ENCODE measurements at places on chromosomes 13 and 19.

GRCh38 chr13:64782466-64782865 lies 2447.7 kb downstream of the PCDH9 start:
- no peak for DNase-seq

GRCh38 chr13:113862191-113862930 lies 1.5 kb downstream of the GAS6 start:
- no peak for DNase-seq

- DNase-seq, result peak; percentile 70
Observed at GRCh38 chr19:1265615-1266128, 3.5 kb upstream of the CIRBP start.

DNA sequence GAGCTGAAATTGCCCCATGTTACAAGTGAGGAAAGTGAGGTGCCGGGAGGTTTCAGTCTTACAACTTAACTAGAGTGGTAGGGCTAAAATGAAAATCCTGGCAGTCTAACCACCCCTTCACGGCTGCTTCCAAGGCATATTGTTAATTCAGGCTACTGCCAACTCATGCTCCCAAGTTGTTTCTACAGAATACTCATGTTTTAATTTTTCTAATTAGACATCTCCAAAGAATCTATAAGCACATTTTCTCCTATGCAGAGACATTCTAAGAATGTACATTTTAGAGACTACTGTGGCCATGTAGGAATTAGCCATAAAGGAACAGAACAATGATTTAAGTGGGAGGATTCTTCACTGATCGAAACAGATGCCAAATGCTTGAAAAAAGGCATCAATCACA lies 7.0 kb upstream of the TSC22D1 start:
- DNase-seq, result no peak

DNA sequence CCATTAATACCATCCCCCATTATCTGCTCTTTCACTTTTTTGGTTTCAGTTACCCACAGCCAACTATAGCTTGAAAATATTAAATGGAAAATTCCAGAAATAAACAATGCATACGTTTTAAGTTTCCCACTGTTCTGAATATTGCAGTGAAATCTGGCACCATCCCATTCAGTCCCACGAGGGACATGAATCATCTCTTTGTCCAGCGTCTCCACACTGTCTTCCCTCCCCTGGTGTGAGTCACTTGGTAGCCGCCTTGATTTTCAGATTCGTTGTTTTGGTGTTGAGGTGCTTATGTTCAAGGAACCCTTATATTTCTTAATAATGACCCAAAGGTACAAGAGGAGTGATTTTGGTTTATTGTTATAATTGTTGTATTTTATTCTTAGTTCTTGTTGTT lies 246.1 kb downstream of the DCT start:
- DNase-seq, result no peak

- DNase-seq, result no peak
Observed at GRCh38 chr19:19487077-19487949, 28.0 kb downstream of the TSSK6 start.

DNA sequence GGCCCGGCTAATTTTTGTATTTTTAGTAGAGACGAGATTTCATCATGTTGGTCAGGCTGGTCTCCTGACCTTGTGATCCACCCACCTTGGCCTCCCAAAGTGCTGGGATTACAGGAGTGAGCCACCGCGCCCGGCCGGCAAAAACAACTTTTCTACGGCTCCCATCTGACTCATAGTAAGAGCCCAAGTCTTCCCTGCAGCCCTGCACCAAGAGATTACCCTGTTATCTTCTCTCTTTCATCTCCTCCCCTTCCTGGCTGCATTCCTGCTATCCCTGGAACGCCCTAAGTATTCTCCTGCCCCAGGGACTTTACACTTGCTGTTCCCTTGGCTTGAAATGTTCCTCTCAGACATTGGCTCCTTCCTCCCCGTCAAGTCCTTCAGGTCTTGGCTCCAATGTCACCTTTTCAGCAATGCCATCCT lies 6.6 kb downstream of the AP2S1 start:
- DNase-seq, result no peak

DNA sequence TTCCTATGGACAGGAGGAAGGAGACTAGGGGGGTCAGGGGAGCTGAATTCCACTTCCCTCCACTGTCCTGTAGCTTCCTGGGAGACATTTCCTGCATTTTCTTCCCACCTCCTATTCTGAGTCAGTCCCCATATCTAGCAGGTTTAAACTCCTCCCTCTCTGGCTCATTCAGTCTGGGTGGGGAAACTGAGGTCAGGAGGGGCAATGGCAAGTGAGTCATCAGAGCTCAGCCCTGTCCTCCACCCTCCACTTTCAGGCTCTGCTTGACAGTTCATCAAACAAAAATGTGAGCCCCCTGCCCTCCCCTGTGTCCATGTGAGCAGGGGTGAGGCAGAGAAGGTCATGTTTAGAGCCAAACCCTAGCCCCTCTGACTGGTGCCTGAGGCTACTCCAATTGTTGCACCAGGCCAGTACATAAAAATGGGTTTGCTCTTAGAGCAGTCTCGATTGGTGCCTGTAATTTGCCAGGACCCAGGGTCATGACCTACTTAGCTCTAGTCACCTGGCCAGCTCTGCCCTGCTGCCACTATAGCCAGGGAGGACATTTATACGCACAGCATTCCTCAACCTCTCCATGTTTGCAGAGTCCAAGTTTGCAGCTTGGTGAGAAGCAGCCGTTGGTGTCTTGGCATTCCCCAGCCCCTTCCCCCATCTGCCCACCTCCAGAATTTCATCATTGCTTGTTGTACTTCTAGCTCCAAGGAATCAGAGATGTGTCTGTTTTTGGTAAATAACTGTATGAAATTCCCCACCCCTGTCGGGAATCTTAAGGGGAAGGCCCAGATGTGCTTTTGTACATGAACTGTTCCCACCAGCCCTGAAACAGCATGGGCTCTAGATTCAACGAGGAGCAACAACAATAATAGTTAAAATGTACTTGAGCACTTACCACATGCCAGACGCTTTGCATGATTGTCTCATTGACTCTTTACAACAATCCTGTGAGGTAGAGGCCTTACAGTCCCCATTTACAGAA lies 20.7 kb downstream of the SAMD4B start:
- DNase-seq, result no peak

GRCh38 chr19:10553943-10554381 lies 10.3 kb downstream of the ATG4D start:
- DNase-seq, result peak; percentile 71

GRCh38 chr13:83622422-83622784 lies 259.9 kb downstream of the SLITRK1 start:
- no peak for DNase-seq

DNA sequence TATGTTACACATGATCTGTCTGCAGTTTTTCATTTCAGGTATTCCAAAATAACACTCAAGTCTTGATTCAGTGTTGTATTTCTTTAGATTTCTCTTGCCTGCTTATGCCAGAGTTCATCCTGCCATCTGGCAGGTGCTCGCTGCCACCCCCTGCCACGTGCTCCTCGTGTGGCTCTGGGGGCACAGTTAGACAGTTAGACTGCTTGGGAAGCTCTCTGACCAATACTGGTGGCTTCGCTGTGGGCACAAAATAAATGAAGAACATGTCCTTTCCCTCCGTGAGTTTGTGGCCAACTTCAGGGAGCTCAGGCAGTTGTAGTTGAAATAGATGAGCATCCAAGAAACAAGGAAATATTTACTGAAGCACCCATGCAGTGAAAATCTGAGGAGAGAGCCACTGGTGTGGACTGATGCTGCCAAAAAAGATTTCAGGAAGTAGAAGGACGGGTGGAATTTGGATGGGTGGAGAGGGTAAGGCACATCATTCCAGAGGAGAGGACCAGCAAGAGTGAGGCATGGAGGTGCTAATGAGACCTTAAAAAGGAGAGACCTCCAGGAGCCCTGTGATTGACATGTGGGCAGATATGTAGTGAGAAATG lies 37.5 kb upstream of the GPR183 start:
- DNase-seq, result no peak

- peak; percentile 93 for DNase-seq
Observed at GRCh38 chr19:48362716-48363499, 832 bp downstream of the TMEM143 start.

GRCh38 chr13:39776439-39776838 lies 121.0 kb downstream of the COG6 start:
- no peak for DNase-seq

DNA sequence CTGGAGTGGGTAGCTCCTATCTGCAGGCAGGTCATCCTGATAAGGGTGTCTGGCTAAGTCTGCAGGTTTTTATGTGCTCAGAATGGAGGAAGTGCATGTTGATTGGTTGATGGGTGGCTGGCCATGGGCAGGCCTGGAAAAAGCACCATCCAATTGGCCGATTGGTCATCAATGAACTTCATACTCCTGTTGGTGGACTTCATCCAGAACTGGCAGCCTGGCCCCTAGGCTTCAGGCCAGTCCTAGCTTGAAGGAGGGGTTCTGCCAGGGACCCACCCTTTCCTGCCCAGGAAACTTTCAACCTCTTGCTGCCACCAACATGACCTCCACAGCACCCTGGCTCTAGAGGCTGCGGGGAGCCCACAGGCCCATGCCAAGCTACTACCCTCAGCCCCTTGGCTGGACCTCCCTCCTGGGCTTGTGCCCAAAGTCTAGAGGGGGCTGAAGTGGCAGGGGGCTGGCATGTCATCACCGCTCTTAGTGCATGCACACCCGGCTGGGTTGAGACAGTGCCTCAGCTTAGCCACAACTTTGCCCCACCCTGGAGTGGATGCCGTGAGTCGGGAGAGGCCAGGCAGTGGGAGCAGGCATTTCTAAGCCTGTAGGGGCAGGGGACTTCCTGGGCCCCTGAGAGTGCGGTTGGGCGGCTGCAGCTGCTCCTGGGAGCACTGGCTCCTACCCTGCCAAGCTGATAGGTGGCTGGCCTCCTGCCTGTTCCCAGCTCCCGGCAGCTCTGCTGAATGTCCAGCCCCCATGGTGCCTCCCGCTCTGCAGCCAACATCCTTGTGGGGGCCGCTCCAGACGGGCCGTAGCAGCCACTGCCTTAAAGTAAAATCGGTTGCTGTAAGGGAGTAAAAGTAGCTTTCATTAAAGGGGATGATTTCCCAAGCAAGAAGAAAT lies 13.2 kb downstream of the DNAJC15 start:
- DNase-seq, result no peak

DNA sequence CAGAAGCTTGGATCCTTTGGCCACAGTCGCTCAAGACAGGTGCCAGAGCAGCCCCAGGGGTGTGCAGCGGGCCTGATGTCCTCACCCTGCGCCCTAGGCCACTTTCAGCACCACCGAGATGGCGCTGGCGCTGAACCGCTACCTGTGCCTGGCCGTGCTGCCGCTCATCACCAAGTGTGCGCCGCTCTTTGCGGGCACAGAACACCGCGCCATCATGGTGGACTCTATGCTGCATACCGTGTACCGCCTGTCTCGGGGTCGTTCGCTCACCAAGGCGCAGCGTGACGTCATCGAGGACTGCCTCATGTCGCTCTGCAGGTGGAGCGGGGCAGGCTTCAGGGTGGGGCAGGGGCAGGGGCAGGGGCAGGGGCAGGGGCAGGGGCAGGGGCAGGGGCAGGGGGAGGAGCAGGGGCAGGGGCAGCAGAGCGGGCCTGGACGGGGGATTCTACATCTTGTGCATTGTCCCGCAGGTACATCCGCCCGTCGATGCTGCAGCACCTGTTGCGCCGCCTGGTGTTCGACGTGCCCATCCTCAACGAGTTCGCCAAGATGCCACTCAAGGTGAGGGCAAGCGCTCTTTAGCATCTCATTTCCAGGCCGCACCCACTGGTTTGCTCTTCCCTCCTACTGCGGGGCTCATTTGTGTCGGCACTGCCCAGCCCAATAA lies 69.1 kb downstream of the RYR1 start:
- no peak for DNase-seq

DNA sequence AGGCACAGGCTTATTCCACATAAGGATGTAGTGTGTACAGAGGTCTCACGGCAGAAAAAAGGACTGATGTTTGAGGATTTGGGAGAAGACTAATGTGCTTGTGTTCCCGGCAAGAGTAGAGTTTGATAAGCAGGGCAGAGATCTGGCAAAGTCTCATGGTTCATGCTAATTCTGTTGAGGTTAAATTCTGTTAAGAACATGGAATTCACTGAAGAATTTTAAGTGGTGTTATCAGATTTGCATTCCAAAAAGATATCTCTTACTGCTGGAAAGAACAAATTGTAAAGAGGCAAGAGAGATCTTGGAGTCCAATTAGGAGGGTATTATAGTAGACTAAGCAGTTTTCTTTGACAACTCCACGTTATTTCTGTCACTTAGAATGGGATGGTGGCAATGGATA lies 348.3 kb downstream of the TDRD3 start:
- no peak for DNase-seq

GRCh38 chr13:36959456-36960116 lies 39.5 kb upstream of the SMAD9 start:
- DNase-seq, result no peak

DNA sequence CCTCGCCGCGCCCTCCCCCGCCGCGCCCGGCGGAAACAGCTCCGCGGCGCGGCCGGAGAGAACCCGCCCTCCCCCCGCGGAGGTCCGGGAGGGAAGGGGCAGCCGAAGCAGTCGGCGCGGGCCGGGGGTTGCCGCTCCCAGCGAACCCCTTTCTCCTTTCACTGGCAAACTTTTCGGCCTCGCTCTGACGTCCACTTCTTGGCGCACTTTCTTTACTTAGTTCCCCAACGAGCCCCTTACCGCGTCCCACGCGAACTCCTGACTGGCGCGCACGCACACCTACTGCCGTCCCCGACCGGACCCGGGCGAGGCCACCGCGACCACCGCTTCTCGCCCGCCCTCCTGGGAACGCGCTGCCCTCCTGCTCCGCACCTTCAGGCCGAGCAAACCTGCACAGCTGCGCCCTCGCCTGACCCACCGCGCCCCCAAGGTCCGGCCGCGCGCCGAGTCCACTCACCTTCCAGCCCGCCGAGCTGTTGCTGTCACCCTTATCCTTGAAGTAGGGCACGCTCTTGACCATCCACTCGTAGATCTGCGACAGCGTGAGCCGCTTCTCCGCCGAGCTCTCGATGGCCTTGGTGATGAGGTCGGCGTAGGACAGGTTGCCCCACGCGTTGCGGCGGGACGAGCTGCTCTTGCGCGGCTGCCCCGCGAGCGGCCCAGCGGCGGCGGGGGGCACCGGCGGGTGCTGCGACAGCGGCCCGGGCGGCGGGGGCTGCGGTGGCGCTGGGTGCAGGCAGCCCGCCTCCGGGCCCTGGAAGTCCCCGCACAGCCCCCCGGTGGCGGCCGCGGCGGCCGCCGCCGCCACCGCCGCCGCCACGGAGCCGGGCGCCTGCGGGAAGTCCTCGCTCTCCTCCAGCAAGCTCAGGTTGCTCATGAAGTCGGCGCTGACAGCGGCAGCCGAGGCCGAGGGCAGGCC lies 1.1 kb downstream of the FOXO1 start:
- peak; percentile 58 for DNase-seq

- no peak for DNase-seq
Observed at GRCh38 chr13:32474999-32475792, 47.3 kb upstream of the N4BP2L1 start.

DNA sequence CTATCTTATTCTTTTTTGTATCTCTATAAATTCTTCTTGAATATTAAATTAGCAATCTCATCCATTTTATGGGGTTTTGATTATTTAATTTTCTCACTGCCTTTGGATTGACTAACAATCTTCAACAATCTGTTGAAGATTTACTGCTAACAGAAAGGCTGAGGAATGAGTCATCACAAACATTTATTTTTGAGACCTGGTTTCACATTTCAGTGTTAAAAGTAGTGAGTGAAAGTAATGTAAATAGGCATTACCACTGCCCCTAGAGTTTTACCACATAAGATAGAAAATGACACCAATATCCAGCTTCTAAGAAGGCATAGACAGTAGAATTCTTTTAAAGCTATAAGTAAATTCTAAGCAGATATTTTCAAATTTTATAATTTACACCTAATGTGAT lies 472.8 kb downstream of the OLFM4 start:
- no peak for DNase-seq

- no peak for DNase-seq
Observed at GRCh38 chr13:97325738-97326137, 103.6 kb downstream of the MBNL2 start.

Measured in stimulated activated CD8-positive, alpha-beta memory T cell treated with anti-CD3 and anti-CD28 coated beads, Interleukin-4, amount 100 ng/mL, for 48 hours (primary cell).